ENCODE measurements at places on chromosomes 11 and 22.

DNA sequence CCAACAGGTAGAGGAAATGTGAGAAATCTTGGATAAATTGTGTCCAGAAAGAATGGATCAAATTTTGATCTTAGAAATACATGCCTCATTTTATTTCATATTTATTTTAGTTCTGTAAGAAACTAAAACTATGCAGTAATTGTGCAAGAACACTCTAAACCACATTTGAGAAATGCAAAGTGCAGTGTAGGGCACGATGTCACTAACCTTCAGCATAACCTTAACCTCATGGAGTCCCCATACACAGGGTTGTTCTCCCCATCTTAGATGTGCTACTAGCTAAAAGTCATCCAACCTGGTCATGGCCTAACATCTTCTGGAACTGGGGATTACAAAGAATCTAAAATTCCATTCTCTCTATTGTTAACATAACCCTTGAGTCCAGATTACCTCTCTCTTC is 48.4 kb upstream of the ARHGAP42 start:
- DNase-seq: no peak

- DNase-seq: no peak
These were observed 1.0 kb downstream of the ZBTB16 start for GRCh38 chr11:114060392-114061047.

DNA sequence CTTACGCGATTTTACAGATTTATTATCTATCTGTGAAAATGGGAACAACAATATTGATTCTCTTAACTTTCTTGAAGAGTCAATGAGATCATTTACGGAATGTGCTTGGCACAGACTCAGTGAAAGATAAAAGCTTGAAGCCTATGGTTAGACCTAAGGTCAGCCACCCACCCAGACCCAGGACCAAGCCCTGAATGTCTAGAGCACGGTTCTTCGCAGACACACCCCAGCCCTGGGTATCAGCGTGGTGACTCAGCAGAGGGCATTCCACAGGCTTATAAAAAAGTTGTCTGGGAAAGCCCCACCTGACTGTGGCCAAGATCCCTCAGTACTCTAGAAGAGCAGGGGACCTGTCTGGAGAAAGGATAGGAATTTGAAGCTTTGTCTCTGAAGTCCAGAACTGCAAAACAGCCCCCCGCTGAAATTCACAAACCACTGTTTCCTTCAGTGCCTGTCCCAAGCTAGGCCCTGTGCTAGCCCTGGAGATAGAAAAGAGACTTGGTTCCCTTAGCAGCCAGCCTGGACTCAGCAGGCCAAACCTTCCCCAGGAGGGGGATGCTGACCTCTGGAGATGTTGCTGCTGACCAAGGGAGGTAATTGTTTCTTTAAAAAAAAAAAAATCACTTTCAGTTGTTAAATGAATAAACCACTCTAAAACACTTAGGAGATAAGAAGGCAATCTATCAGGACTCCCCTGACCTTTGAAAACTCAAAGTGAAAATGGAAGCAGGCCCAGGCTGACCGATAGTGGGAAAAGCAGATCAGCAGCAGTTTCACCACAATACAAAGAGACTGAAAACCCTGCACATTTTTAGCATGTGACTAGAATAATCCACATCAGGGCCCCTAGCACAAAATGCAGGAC is 114.0 kb downstream of the ABTB2 start:
- no peak for DNase-seq

DNA sequence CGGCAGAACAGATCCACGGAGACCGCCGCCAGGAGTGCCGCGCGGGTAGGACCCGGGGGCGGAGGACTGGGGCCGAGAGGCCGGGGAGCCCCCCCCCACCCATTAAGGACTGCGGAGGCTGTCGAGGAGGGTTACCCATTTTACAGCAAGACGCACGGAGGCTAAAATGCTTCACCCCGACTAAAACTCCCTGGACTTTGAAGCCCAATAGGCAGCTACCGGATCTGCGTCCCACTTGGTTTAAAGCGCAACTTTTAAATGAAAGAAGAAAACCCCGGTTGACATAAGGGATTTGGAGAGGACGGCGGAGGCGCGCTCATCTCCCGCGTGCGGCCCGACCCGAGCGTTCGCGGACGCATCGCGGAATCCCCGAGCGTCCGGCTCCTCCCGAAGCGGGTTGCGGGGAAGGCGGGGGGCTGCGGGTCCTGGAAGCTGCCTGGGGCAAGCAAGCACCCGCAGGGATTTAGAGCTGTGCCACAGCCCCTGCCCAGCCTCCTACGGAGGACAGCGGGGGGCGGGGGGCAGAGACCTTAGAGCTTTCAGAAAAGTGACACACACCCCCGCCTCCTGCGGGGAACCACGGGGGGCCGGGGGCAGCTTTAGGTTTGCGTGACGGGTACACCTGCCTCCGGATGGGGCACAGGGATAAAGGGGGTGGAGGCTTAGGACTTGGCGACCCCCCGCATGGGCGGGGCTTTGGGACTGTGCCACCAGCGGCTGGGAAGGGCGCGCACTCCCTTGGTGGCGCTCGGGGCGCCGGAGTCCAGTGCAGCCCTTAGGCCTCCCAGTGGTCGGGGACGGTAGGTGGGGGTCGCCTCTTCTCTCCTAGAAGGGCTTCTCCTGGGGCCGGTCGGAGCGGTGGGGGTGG is 760 bp upstream of the CELSR1 start:
- no peak for DNase-seq

DNA sequence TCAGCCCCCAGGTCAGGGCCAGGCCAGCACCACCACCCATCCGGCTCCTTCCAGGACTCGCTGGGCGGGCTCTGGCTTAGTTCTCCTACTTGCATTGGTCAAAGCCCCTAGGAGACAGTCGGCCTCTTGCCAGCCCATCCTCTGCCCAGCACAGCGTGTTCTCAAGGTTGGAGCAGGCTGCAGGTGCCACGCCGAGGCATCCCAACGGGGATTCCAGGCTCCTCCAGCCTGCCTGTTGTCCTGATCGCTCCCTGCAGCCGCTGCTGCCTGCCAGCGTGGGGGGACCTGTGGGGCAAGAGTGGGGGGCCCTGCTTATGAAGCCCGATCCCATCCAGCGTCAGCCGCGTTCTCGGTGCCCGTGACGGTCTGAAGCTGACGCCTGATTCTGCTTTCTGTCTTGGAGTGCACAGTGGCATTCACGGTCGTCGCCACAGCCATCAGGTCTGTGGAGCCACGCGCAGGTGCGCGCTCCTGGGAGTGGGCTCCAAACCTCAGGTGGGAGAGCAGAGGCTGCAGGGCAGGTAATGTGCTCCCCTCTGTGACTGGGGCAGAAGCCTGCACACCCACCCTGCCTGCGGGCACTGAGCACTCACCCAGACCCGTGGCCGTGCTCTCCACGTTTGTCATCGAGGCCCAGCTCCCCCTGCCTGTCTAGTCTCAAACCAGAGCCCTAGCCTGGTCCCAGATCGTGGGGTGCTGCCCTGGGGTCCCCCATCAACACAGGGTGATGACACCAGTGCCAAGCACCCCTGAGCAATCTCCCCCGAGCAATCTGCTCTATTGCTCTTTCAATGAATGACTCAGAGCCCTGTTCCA is 991.6 kb downstream of the BRD1 start:
- DNase-seq: no peak

- no peak for DNase-seq
These were observed 44.2 kb downstream of the ARFGAP2 start for GRCh38 chr11:47132490-47132889.

Measured in hypothalamus (tissue), 51 donors.